Lower leg skin (tissue), 4 donors: ENCODE measurements at places on chromosomes 7 and 10. TPM values are rescaled to one million over a fixed set of nuclear protein-coding genes. Genes with fewer than 3 reads are reported as not detected.

DNA sequence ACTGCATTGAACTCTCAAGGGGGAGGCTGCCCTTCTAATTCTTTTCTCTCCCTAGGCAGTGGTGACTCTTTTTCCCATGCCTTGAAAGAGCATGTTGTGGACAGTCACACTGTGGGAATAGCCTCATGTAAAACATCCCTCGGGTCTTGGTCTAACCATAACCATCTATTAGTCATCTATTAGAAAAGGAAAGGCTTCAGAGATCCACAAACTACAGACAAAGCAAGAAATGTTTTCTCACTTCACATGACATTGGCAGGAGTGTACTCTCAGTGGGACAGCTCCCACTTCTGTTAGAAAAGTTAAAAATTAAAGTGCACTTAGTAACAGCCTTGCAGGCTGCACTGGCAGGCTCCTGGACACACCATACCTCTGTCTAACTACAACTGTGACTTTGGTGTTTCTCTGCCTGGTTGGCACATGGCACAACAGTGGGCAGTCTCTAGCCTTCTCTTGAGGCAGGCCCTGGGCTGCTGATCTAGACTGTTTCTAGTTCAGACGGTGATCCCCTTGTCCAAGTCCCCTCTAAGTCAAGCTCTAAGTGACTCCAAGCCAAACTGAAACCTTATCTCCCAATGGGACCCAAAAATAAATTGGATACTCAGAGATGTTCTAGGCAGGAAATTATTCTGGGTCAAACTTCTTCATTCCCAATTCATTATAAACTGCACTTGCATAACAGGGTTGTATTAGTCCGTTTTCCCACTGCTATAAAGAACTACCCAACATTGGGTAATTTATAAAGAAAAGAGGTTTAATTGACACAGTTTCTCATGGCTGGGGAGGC is 57.9 kb upstream of the ITGB1 start:
- no peak for DNase-seq

- DNase-seq, result no peak
Observed at GRCh38 chr7:95777269-95777668, 4.9 kb downstream of the DYNC1I1 start.

DNA sequence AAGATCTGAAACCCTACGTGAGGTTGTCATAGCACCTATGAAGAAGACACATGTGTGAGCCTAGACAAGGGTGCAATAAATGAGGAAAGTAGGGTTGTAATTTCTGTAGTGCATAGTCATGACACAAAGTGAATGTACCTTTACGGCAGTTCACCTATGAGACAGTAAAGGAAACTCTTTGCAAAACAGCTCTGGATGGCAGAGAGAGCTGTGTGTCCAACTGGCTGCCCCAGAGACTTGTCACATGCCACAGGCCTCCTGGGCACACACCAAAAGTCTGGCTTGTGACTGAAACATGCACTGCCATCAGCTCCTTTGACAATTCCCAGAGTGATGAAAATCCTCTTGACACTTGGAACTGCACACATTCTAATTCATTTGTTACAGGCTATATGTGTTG is 90.7 kb upstream of the NAMPT start:
- DNase-seq, result no peak

DNA sequence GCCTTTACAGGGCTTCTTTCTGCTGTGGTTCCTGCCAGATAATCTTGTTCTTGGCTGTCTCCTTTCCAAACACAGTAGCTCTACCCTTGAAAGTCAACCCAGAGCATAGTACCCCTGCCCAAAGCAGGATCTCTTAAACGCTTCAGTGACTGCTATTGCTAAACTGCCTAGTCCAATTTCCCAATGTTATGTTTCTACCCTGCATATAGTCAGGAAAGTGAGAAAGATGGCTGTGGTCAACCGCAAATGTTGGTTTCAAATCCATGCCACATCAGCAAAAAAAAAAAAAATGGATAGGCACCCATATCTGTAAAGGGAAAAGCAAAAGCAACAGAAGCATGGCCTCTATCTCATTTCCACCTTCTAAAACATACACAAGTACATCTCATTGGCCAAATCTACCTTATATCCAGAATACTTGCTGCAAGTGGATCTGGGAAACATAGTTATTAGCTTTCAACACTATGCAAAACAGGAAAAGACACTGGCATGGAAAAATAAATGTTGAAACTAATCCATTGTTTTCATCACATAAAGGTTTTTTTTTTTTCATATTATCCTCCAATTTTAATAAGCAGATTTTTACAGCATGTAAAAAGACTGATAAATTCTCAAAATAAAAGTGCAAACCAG is 59.8 kb downstream of the DNAJC1 start:
- DNase-seq, result no peak

DNA sequence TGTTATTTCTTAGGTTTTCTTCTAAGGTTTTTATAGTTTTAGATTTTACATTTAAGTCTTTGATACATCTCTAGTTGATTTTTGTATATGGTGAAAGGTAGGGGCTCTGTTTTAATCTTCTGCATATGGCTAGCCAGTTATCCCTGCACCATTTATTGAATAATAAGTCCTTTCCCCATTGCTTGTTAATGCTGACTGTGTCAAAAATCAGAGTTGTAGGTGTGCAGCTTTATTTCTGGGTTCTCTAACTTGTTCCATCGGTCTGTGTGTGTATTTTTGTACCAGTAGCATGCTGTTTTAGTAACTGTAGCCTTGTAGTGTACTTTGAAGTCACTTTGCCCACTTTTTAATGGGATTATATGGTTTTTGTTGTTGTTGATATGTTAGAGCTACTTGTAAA is 37.9 kb upstream of the FAM13C start:
- no peak for DNase-seq

DNA sequence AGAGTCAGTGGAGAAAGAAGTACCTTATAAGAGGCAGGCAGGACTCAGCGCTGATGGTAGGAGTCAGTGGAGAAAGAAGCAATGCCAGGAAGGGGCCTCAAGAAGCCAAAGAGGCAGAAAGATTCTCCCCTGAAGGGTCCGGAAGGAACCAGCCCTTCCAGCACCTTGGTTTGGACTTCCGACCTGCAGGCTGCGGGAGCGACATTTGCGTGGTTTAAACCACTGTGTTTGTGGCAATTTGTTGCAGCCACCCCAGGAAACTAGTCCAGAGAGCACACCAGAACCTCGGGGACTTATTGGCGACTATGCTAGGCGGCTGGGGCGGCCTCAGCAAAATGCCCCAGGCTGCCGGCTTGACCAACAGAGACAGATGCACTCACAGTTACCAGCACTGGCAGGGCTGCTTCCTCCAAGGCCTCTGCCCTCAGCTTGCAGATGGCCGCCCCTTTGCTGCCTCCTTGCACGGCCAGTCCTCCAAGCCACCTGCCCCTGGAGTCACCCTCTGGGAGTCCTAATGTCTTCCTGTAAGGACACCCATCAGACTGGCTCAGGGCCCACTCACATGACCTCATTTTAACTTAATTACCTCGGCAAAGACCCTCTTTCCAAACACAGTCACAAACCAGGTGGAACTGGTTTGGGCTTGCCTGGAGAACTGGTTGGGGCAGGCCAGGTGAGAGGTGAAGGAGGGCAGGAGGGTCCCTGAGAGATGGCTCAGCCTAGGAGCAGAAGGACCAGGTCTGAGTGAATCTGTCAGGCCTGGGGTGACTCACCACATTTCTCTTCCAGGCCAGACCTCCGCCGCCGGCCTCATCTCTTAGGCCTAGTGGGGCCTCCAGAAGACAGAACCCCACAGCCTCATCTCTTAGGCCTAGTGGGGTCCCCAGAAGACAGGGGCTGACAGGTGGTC is 26.1 kb downstream of the CALML3 start:
- DNase-seq, result no peak

DNA sequence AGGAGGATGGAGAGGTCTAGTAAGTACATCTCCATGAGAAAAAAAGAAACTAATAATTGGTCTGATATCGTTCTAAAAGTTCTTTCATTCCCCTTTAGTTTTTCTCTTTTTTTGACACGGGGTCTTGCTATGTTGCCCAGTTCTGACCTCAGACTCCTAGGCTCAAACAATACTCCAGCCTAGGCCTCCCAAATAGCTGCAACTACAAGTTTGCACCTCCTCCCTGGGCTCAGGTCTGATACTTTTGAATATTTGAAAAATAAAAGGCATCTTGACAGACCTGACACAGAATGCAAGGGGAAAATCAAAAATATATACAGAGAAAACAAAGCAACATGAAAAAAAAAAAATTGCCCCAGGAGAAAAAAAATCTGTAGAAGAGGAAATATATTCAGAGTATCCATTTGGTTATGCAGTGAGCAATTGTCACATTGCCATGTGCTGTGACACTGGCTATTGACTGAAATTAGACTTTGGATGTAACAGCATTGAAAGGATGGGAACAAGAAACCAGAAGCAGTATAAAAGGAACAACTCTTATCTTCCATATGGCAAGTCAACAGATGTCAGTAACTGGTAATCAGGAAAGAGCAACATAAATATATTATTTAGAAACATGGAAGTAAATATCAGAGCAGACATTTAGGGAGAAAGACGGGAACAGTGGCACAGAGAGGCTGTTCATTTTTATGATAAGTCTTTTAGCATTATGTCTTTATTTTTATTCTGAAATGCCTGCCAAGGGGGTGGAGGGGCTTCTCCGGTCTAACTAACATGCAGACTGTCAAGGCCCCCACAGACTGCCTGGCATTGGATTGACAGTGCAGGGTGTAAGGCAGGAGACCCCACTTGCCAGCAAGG is 408.4 kb downstream of the PARD3 start:
- DNase-seq, result no peak

DNA sequence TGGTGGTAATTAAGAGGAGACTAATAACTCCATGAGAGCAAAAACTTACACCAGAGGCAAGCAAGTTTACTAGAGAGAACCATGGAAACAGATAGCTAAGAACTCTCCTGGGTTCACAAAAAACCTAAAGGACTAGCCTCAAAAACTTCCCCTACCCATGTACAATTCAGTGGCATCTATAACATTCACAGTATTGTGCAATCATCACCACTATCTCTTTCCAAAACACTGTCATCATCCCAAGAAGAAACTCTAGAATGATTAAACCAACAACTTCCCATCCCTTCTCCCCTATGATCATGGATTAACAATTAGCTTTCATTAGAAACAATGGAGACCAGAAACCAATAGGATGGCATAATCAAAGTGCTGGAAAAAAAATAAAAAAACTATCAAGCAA is 1038.3 kb downstream of the LRMDA start:
- no peak for DNase-seq

STN1 gene
- total RNA-seq, result 16.0 TPM
